ENCODE measurements at places on chromosomes 5 and 9.
A peak's percentile ranks its signal among the peaks of the same experiment; 100 is the strongest.

DNA sequence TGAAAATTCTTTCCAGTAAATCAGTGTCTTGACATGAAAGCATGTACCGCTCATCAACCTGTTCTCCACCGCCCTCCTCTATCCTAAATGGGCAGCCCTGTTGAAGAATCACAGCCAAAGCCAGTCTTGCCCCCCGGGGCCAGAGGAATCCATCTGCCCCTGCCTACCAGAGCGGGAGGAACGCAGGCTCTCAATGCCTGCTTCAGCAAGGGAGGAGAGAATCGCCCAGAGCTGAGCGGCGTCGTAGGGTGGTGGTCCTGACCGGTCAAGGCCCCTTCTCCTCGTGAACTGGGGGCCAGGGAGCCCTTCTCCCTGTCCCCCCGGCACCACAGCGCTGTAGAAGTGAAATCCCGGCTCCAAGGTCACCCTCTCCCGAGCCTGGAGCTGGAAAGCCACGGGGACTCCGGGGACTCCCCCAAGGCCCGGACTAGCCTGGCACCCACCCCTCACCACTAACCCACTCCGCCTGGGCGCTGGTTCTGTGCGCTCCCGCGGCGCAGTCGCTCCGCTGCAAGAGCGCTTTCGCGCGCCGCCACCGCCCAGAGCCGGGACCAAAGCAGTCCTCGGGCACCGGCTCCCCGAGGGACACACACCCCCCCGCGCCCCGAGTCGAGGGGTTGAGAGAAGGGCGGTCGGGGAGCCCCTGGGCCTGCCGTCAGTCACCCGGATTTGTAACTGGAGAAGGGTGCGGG is 718 bp upstream of the TMEM215 start:
- DNase-seq: peak; percentile 59

DNA sequence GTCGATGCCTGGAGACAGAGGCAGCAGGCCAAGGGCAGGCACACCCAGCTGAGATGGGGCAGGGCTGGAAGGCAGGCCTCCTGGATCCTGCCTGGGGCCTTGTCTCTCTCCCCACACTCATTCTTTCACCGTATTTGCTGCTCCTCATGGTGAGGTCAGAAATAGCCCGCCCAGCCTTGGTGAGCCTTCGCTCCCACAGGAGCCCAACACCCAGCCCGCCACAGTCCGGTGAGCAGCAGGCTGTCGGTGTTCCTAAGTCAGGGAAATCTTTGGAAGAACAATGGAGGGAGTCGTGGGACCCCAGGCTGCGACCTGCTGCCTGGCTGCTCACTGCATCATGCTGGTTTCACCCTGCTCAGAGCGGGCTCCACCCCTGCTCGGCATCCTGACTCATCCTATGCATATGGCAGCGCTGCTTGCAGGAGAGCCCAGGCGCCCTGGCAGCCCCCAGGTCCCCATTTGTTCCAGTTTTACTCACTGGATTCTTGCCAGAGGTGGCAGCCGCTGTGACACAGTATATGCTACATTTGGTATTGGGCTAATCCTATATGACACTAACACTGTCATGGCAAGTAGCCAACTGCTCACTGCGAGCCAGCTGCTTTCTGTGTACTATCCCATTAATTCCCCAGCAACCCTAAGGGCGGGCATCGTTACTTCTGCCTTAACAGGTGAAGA is 53.2 kb upstream of the NCS1 start:
- no peak for DNase-seq

DNA sequence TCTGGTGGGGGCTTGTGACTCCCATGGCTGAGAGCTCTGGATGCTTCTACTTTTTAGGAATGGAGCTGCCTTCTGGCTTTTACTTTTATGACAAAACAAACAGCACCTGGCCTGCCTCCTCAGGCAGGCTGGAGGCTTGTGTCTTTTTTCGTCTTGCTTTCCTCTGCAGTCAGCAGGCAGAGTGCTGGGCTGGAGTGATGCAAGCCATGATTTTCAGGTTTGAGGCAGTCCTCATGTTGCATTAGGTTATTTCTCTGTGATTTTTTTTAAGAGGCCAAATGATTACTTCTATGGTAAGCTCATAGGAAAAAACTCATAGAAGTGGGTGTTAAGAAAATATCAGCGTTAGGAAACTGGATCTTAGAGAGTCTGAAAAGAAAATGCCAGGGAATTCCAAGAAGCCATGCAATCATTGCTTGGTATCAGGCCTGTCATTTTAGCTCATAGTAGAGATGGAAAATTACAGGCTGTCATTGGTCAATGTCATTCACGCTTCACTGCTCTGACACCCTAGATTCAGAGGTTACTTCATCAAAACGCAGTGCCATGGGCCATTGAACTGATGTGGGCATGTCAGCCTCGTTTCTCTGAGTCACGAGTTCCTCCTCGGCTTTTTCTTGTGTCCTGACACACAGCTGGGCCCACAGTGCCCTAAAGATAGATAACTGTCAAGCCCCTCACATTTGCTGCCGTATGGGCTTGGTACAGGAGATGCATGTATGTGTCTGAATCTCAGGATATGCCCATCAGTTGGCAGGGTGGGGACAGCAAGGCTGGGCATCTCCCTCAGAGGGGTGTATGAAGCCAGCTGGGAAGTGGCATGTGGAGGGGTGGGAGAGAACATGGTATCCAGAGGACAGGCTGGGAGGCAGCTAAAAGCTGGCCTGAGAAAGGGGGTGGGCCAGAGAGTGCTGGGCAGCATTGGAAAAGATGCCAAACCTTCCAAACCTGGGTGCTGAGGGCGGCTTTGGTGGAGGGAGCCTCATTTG is 151.8 kb downstream of the HSPA4 start:
- DNase-seq: no peak

- no peak for DNase-seq
Measured at GRCh38 chr5:10091701-10092100, 158.0 kb downstream of the ATPSCKMT start.

GRCh38 chr5:80747922-80748321 is 93.1 kb upstream of the DHFR start:
- no peak for DNase-seq

GRCh38 chr5:460273-460625 is 17.3 kb downstream of the EXOC3 start:
- no peak for DNase-seq

- no peak for DNase-seq
Measured at GRCh38 chr9:76651119-76651705, 113.0 kb upstream of the PCA3 start.

DNA sequence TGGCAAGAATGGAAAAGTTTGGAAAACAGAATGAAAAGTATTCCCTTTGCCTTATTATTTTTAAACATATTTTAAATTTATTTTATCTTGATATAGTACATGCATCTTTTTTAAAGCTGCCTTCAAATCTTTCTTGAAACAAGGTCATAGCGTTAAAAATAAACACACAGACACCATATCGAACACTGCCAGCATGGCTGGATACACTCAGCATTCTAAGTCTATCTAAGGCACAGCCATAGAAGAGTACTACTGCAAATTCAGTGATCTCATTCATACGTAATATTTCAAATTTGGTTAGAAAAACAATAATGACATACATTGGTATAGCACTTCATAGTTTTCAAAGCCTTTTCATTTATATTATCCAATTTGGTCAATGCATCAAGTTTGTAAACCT is 57.5 kb downstream of the EPB41L4B start:
- DNase-seq: no peak

- DNase-seq: no peak
Measured at GRCh38 chr9:90007516-90008440, 403.0 kb downstream of the GADD45G start.

DNA sequence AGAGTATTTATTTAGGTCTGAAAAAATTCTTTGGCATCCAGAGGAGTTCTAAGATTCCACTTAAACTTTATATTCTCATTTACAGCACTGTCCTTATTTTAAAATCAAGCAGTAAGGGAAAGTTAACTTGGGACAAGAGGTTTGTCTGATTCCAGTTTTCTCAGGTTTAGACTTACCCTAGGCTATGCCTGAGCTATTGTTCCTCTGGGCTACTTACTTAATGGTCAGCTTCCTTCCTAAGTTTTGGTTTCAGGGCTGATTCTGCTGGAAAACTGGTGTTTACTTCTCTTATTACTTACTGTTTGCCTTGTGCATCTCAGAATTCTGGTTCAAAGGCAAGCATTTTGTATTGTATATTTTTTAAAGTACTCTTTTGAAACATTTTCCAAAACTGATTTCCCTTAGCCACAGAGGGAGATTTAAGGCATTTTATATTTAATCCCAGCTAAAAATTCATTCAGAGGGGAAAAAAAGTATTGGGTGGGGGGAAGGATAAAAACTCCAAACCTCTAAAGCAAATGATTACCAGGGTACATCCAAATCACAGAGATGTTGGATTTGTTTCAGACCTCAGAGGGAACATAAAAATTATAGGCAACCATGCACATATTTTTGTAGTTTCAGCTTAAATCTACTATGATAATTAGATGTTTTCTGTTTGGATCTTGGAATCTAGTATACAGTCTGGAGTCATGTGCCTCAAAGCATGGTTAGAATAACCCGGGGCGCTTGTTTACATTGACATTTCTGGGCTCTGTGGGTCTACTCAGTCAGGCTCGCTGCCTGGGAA is 290.0 kb downstream of the ARHGAP26 start:
- no peak for DNase-seq

DNA sequence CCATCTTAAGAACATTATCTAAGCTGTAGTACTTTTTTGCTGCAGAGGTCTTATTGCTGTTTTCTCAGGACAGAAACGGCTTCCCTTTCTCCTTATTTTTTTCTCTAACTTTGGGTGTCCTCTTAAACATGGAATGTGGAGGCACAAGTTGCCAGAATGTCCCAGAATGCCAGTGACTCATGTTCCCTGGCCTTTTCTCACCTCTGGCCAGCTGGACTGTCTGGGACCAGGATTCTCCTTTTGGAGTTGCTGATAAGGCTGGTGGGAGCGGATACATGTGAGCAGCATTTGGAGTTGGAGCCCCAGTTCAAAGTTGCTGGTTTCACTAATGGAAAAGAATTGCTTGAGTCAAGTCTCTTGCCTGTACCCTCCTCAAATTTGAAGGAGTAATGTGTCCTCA is 112.8 kb downstream of the ARHGAP26 start:
- DNase-seq: no peak

GRCh38 chr9:124419832-124420489 is 4.7 kb upstream of the PSMB7 start:
- no peak for DNase-seq

DNA sequence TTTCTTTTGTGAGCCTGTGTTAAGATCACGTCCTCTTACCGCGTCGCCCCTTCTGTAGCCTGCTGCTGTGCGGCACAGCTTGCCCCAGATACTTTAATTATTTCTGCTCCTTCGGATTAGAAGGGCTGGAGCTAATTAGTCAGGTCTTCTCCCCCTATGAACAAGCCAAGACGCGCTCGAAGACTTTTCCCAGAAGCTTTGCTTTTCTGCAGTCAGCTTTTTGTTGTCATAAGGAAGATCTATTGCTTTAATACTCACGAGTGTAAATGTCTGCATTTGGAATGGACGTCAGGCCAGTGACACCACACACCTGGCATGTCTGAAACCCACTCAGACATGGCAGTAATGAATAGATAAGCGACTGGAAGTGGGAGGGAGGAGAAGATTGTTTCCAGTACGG is 37.0 kb downstream of the PRUNE2 start:
- DNase-seq: no peak

DNA sequence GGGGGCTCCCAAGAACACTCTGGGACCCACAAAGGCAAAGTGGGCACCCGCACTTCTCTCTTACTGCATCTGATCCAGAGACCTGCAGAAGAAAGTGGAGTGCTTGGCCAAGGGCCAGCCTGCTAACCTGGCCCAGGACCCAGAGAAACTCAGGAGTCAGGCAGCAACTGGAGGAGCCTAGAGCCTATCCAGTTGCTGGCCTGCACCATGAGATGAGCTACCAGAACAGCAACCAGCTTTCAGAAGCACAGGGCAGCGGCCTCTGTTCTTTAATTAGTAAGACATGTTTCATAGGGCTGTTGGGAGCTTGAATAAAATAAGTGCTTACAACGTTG is 298.3 kb downstream of the GADD45G start:
- no peak for DNase-seq

- no peak for DNase-seq
Measured at GRCh38 chr5:133661389-133661788, 49.0 kb upstream of the FSTL4 start.

DNA sequence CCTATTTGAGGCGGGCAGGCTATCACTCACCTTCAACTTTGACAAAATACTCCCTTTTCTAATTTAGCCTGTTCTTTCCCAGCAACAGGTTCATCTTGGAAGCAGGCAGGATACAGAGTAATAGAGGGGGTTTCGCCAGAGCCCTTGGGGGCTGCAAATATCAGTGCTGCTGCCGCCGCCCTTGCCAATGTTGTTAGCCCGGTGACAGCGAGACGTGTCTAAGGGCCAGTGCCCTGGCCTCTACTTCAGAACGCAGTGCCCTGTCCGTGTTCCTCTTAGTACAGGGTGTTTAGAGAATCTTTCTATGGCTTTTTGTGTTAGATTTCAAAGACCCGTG is 703 bp downstream of the FAM120AOS start:
- no peak for DNase-seq
